ENCODE measurements at places on chromosomes 11 and 22. TPM values are rescaled to one million over a fixed set of nuclear protein-coding genes. Genes with fewer than 3 reads are reported as not detected.

Gene SGSM1
- 5.1 TPM for total RNA-seq

Gene OR52A1
- total RNA-seq, result not detected

Gene POU2AF3
- total RNA-seq, result not detected

Gene POU2AF1
- total RNA-seq, result 0.17 TPM

Gene CHCHD10
- total RNA-seq, result 279 TPM

Gene TMEM191B
- 2.1 TPM for total RNA-seq

- peaks cover 60% of the 10 kb centered on the region for H3K36me3 ChIP-seq
- DNase-seq, result no peak
- H3K27ac ChIP-seq, result no peak overlapping the region
- H3K4me3 ChIP-seq, result no peak overlapping the region
- peaks cover 1% of the 10 kb centered on the region for H3K4me1 ChIP-seq
- no peaks in the 10 kb centered on the region for H3K27me3 ChIP-seq
Measured at GRCh38 chr11:70405679-70406395, 7.5 kb downstream of the CTTN start.

DNA sequence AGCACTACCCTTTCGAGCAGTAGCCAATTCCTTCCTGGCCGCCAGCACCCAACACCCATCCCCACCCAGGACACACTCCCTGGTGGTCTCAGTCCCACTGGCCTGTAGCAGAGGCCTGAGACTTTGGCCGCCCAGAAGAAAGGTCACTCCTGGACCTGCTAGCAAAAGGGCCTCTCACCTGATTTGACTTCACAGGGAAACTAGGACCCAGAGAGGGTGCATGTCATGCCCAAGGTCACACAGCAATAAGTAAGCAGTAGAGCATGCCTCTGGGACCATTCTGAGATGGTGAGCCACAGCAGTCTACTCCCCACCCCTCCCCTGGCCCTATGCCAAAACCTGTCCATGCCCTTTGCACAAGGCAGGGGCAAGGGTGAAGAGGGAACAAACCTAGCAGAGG lies 7.3 kb downstream of the ARRB1 start:
- no peak for DNase-seq
- no peak overlapping the region for H3K4me3 ChIP-seq
- H3K27me3 ChIP-seq, result no peaks in the 10 kb centered on the region
- no peaks in the 10 kb centered on the region for H3K36me3 ChIP-seq
- no peak overlapping the region for H3K27ac ChIP-seq

DNA sequence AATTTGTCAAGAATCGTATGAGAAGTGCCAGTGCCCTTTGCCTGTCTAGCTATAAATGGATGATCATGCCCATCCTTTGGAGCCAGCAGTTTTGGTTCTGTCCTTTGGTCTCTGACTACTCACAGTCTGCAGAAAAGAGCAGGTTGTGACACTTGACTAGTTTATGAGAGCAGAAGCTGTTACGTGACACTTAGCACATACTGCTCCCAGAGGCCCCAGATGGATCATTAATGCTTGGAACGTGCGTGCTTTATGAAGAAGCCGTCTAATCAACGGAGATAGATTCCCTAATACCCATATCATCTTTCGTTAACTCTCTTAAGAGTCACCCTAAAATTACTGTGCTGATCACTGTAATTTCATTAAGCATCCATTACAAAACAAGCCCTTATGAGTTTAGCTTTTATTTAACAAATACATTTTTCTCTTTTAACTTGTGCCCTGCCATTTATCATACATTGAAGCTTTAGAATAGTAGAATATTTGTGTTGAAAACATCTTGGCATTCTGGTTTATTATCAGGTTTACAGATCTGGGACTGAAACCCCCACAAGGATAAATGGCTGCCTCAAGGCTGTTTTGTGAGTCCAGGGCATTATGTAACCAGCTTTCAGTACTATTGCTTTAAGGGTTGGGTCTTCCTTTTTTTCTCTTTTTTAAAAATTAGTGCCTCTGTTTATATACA lies 47.0 kb upstream of the ADORA2A start:
- no peaks in the 10 kb centered on the region for H3K27me3 ChIP-seq
- H3K27ac ChIP-seq, result no peak overlapping the region
- no peak for DNase-seq
- no peaks in the 10 kb centered on the region for H3K4me1 ChIP-seq

DNA sequence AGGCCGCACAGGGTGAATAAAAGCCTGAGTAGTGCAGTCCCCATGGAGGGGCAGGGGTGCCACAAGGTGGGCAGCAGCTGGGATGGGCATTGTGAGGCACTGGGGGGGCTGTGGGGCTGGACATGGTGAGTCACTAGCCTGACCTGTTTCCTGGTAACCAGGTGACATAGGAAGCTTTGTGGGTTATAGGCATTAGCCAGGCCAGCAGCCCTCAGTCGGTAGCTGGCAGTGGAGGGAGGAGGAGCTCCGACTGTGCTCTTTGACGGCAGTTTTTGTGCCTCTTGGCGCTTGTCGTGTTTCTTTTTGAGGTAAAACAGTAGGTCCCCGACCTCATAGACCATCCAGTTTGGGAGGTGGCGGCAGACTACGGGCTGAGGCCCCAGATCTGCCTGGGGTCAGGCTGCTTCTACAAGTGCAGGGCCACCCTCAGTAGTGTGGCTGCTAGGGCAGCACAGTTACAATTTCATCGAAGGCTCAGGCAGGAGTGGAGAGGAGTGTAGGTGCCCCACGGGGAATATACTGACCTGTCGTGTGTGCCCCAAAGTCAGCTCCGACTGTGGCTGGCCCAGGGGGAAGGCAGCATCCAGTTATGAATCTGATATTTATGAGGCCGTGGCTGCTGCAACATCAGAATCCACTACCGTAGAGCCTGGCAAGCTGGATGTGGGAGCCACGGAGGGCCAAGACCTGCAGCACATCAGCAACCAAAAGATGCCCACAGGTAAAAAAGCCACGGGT lies 107.7 kb downstream of the CRYBB2 start:
- no peaks in the 10 kb centered on the region for H3K4me1 ChIP-seq
- H3K4me3 ChIP-seq, result no peak overlapping the region
- no peak overlapping the region for H3K27ac ChIP-seq
- H3K27me3 ChIP-seq, result no peaks in the 10 kb centered on the region
- H3K36me3 ChIP-seq, result no peaks in the 10 kb centered on the region

DNA sequence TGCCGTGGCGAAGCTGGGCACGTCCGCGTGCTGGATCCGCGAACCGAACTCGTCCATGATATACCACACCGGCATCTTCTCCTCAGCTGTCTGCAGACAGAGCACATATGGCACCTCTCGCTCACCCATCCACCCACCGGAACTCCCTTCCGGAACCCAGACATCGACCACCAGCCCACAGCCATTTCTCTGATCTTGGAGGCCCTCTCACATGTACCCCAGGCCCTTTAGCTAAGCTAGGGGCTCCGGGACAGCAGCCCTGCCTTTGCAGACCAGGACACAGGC lies 7.1 kb downstream of the TTLL12 start:
- no peak overlapping the region for H3K27ac ChIP-seq
- H3K27me3 ChIP-seq, result no peaks in the 10 kb centered on the region
- H3K36me3 ChIP-seq, result peaks cover 23% of the 10 kb centered on the region
- no peak overlapping the region for H3K4me3 ChIP-seq
- H3K4me1 ChIP-seq, result 0 out of 2 replicates have a peak, but pooled peaks cover 6% of the 10 kb centered on the region

- DNase-seq, result no peak
- no peaks in the 10 kb centered on the region for H3K4me1 ChIP-seq
- H3K27me3 ChIP-seq, result no peaks in the 10 kb centered on the region
- H3K27ac ChIP-seq, result no peak overlapping the region
Measured at GRCh38 chr11:93623920-93624319, 37.6 kb upstream of the CEP295 start.

DNA sequence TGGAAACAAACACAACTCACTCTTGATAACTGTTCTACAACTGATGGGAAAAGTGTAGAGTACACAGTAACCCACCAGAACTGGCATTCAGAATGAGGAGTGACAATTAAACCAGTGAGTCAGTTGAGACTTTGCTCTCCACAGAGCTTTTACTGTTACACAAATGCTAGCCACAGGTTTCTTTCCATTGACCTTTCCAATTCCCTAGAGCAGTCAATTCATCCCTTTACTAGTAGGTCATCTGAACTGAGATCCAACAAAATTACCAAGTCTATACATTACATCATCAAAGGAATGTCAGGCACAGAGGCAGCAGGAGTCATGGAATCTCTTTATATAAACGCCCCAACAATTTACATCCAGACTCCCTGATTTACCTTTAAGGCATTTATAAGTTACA lies 65.9 kb downstream of the PHF21A start:
- H3K4me3 ChIP-seq, result no peak overlapping the region
- no peak overlapping the region for H3K27ac ChIP-seq
- H3K27me3 ChIP-seq, result no peaks in the 10 kb centered on the region

Measured in HCT116 (cell line).